ENCODE measurements at places on chromosomes 5 and 9.

GRCh38 chr5:178206166-178207101 lies 2.1 kb downstream of the HNRNPAB start:
- DNase-seq = no peak

GRCh38 chr5:80917631-80918030 lies 42.5 kb upstream of the RASGRF2 start:
- DNase-seq = no peak

GRCh38 chr5:131563434-131564228 lies 71.4 kb downstream of the RAPGEF6 start:
- DNase-seq = no peak

GRCh38 chr5:158868546-158868945 lies 231.2 kb downstream of the EBF1 start:
- no peak for DNase-seq

GRCh38 chr9:91428436-91428835 lies 4.8 kb upstream of the NFIL3 start:
- DNase-seq = no peak

DNA sequence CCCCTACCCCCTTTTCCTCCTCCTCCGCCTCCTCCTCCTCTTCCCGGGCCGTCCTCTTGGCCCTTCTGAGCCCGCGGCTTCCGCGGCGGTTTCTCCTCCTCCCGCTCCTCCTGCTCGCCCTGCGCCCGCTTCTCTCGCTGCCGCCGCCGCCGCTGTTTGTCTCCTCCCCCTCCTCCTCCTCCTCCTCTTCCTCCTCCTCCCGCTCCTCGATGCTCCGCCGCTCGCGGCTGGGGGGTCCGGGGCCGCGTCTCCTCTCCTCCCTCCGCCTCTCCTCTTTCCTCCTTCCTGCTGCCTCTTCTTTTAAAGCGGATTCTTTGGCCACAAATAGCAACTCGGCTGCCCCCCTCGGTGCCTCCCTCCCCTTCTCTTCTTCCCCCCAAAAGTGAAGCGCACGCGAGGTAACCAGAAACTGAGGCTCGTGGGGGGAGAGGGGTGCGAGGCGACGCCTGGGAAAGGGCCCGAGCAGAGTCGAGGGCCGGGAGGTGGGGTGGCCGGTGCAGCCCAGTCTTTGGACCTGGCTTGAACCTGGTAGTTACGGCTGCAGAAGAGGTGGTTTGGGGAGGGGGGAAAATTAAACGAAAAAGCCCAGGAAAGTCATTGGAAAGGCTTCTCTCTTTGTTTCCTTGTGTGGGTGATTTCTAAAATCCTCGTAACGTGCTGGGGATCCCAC lies 1058.5 kb upstream of the DMAC1 start:
- DNase-seq = no peak

GRCh38 chr9:132235894-132236661 lies 74.2 kb downstream of the NTNG2 start:
- peak; percentile 71 for DNase-seq

DNA sequence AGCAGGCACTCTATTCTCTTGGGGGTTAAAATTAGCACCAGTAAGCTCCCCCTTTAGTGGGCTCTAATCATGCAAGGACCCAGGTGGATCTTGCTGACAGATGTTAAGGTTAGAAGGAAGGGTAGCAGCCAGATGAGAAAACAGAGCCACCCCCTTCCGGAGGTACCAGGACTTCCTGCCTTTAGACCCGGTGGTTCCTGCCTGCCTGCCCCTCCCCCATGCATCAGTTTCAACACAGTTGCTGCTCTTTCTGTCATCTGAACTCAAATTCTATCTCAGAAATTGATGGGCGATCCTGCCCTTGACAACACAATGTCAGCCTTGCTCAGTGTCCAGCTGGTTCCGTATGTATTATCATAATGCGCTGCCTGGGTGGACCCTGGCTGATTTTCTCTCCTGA lies 287.3 kb downstream of the EBF1 start:
- no peak for DNase-seq

- DNase-seq = no peak
Observed at GRCh38 chr5:82296929-82297328, 18.8 kb upstream of the RPS23 start.

GRCh38 chr9:37575921-37576721 lies at the start of gene FBXO10:
Gene FBXO10 (minus strand): TSS chr9:37576380. CDS start chr9:37541768, 34,612 bp downstream.
- DNase-seq = peak; percentile 24

Data from Calu3 (cell line).